Left hindlimb (tissue), 1 donor: ENCODE measurements at places on chromosomes 12 and 14.

DNA sequence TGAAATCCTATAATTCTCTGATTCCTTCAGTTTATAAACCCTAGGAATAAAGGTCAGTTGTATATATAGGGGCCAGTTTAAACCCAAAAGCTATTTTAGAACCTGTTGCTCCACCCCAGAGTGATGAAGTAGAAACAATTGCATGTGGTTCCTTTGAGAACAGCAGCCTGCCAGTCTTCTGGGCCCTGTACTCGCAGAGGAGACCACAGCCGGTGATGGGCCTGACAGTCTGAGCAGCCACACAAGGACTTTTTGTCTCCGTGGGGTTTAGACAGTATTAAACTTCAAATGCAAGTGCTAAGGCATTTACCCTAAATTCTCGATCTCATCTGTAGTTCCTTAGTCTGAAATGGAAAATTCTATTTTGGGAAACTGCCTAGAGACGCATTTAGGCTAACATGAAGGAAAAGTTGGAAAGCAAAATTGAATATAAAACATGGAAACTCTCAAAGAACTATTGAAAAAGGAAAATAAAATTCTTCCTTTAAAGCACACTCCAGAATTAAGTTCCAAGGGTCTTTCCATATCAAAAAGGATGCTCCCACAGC lies 80.6 kb downstream of the PRICKLE1 start:
- DNase-seq: no peak

- no peak for DNase-seq
Observed at GRCh38 chr12:46946137-46946536, 120.3 kb upstream of the SLC38A4 start.

DNA sequence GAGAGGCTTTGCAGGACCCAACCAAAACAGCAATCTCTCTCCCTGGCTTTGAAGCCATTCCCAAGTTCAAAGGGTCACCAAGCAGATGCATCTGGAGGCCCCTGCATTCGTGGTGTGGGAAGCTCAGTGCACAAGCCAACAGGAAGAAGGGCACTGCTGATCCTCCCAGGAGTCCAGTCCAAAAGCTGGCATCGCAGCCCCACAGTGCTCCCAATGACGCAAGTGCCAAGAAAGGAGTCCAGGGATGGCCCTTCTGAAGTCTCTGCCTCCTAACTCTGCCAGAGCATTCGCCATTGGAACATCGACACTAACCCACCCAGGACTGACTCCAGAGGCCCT lies 25.1 kb downstream of the PXN start:
- no peak for DNase-seq

DNA sequence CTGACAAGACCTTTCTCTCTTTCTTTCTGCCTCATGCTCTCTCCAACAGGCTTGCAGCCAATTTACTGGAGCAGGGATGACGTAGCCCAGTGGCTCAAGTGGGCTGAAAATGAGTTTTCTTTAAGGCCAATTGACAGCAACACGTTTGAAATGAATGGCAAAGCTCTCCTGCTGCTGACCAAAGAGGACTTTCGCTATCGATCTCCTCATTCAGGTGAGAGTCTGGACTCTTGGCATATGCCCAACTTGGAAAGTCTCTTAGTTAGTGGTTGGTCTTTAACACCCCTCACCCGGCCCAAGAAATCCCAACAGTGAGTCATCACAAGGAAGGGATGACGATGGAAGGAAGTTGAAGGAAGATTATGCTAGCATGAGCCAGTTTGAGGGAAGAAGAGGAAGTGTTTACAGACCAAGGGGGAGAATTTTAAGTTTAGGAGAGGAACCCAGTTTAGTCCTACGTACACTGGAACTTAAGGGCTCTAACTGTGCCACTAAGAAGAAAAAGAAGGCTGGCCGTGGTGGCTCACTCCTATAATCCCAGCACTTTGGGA lies 189.7 kb downstream of the ETV6 start:
- DNase-seq: no peak

DNA sequence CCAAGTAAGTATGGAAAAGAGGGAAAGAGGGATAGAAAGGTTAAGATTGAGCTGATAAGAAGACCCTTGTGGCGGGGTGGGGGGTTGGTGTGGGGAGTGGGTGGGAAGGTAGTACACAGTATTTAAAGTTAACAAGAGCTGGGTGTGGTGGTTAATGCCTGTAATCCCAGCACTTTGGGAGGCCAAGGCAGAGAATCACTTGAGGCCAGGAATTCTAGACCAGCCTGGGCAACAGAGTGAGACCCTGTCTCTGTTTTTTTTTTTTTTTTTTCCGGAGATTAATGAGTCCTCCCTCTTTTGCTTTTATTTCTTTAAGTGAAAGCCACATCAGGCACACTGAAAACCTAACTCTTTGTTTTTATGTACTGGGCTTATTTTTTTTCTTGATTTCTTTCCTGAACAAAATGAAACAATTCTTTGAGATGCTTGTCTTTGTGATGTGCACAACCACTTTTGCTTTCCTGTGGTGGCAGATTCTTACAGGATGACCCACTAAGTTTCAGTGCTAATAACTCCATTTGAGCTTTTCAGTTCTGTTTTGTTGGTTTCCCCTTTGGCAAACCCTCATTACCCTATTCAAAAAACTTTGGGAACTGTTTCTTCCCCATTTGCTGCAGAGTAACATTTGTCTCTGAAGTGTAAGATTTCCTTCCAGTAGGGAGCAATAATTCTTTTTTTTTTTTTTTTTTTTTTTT lies 54.8 kb downstream of the WNK1 start:
- DNase-seq: no peak

- peak; percentile 63 for DNase-seq
Observed at GRCh38 chr12:56488041-56488955, at the start of gene GLS2. GLS2 (minus strand) TSS chr12:56488161; CDS start chr12:56488118, 43 bp downstream.

DNA sequence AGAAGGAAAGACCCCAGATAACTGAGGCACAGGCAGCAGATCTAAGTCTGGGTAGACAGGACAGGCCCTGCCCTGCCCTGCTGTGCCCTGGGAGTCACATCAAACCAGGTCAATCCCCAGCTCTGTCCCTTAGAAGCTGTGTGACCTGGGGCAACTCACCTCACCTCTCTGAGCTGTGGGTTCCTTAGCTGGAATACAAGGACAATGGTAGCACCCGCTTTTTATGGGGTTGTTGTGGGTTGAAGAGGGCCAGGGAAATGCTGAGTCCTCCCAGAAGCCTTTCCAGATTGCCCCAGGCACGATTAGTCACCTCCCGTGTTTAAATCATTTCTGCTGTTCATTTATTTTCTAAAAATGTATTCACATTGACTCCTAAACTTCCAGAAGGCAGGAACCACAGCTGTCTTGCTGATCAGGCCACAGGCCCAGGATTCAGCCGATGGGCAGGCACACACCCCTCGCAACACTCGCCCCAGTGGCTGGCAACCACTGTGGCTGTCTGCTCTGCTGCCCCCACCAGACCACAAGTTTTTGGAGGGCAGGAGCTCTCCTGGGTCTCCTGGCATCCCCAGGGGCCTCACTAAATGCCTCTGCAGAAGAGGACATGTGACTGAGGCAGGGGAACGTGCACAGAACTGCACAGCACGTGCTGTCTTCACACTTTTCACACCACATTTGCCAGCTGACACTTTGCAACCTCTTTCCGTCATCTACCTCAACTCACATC lies 3.0 kb downstream of the SELPLG start:
- DNase-seq: no peak

- no peak for DNase-seq
Observed at GRCh38 chr14:57290751-57291150, 22.0 kb downstream of the AP5M1 start.

DNA sequence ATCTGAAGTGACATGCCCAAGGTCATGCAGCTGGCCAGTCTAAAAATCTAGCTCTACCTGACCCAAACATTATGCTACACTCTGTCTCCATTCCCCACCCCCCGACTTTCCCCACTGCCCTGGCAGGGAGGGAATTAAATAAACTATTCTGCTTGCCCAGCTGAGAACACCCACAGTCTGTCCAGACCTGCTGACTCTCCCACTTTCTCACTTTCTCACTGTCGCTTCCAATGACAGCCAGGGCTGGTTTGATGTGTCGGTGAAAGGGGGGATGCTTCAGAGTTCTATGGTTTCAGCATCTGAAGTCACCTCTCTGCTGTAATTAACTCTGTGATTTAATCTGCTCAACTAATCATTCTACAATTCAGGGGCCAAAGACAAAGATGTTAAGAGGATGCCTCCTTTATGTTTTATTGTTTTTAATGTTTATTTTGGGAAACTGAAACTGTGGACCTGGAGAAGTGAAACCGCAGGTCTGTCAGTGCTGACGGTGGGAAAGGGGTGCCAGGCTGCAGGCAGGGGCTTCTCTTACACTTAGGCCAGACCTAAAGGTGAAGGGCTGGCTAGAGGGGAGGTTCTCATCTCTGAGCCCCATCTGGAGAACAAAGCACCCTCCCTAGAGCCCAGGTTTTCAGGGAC lies 8.1 kb upstream of the MSI1 start:
- DNase-seq: no peak

DNA sequence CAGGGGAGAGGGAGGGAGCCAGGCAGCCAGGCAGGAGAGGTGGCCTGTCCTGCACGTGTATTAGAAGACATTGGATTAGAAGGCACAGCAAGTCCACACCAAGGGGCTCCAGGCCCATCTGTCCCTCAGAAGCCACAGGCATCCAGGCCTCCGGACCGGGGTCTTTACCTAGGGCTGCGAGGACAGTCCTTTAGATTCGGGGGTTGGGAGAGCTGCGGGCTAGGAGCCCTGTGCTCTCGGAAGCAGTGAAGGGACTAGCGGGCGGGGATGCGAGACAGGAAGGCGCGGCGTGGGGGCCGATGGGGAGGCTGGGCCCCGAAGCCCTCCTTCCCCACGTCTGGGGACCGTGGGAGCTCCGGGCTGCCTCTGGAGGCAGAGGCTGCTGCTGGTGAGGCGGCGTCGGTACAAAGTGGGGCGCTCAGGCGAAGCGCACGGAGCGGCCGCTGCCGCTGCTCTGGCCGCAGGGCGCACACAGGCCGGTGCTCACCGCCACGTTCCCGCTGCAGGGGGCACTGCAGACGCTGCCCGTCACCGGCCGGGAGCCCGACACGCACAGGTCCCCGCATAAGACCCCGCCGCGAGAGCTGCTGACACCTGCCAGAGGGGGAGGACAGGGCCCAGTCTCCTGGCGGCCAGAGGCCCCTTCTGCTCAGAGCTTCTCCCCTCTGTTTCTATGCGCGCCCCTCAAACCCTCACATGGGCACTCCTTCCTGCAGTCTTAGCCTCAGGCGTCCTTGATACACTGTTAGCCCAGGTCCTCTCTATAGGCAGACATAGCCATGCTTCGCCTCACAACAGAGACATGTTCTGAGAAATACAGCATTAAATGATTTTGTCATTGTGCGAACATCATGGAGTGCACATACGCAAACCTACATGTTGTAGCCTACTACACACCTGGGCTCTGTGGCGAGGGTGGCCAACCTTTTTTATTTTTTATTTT lies 17.3 kb downstream of the KRT7 start:
- DNase-seq: no peak

DNA sequence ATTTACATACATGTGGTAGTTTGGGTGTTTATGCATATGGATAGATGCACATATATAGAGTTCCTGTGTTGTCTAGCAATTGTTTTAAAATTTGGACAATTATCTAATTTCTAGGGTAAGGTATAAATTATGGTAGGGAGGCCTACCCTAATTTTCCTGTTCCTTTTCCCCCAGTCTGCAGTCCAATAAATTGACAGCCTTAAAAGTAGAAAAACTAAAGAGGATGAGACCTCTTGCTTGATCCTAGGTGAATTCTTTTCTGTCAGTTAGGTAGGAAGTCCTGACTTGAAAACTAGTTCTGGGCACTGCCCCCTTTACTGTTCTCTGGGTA lies 2.1 kb upstream of the CDKN1B start:
- no peak for DNase-seq

DNA sequence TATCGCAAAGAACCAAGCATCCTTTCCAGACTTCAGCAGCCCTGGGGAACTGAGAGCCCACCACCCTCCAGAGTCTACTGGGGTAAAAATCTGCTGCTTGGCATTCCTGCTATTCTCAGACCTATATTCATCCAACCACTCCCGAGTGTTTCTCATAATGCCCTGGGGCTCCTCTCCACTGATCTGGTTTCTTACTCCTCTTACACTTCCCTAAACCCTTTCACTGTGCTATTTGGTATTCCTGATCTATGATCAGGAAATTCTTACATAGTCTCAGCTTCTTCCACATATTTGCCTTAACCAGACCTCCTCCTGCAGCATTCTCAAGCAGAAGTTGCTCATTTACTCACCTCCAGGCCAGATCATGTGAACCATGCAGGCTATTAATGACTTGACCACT lies 82.4 kb downstream of the SYT10 start:
- DNase-seq: no peak

DNA sequence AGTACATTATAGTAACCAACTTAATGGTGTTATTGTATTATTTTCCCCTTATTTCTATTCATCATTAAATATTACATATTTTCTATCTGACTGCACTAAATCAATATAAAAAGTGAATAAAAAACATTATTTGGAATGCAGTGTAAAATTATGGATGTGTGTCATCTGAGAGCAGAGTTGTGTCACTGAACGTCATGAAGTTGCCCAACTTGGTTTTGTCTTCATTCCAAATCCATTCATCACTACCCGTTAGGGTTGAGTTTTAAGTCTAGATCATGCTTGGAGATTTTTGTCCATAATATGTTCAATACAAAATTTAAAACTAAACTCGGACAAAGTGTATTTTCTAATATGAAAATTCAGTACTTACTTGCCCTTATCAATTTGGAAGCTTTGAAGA lies 16.1 kb downstream of the KLRF1 start:
- no peak for DNase-seq

DNA sequence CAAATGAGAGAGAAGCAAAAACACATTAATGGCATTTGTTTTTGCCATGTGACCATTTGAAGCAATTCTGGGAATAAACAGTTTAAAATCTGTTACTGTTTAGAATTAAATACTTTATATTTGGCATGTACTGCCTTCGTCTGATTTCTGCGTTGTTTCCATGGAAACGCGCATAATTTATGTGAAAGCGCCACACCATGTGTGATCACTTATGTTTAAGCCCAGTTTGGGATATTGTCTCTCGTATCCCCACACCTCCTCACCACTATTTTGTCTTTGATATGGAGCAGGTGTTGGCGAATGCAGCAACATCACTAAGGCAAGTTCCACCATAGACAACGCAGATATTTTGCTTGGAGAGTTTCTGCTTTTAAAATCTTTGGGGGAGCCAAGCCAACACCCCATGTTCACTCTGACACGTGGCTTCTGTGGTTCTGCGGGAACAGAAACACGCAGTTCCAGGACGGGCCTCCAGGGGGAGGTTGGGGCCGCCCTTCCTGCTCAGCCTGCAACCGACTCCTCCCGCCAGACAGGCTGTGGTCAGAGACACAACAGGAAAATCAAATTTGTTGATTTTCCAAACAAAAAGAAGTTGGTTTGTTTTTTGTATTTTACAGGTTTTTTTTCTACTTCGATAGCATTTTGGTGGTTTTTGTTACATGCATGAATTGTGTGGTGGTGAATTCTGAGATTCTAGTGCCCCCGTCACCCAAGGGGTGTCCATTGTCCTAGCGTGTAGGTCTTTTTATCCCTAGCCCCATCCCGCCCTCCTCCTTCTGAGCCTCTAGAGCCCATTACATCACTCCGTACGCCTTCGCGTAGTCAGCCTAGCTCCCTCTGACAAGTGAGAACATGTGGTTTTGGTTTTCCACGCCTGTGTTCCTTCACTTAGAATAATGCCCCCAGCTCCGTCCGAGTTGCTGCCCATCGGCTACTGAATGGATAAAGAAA lies 101.9 kb upstream of the SFSWAP start:
- DNase-seq: peak; percentile 81
